ENCODE measurements at places on chromosomes 13 and 19.

- DNase-seq = peak; percentile 76
Observed at GRCh38 chr19:54172471-54173358, at the start of gene TMC4. Gene TMC4, minus strand, starts transcription at chr19:54173160. Its CDS starts 43 bp downstream, at chr19:54173117.

- DNase-seq = peak; percentile 72
Observed at GRCh38 chr13:94550062-94550738, 45.8 kb downstream of the TGDS start.

DNA sequence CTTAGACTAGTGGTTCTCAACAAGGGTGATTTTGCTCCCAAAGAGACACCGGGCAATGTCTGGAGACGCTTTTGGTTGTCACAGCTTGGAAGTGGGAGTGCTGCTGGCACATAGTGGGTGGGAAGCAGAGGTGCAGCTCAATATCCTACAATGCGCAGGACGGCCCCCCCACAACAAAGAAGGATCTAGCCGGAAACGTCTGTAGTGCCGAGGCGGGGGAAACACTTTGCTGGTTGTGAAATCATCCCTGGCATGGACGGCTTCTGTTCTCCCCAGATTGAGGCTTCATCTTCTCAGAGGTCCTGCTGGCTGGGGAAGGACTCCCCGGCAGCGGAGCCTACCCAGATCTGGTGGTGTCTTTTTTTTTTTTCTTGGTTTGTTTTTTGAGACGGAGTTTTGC, 13.4 kb upstream of the SYT5 start:
- no peak for DNase-seq

- no peak for DNase-seq
Observed at GRCh38 chr19:50551034-50551714, 17.1 kb downstream of the LRRC4B start.

GRCh38 chr13:21176982-21177284, 475 bp downstream of the MRPL57 start:
- peak; percentile 64 for DNase-seq

- DNase-seq = no peak
Observed at GRCh38 chr13:45200701-45201232, at the start of gene KCTD4. Gene KCTD4, minus strand, starts transcription at chr13:45201045. Its CDS starts 6,478 bp downstream, at chr13:45194567.

DNA sequence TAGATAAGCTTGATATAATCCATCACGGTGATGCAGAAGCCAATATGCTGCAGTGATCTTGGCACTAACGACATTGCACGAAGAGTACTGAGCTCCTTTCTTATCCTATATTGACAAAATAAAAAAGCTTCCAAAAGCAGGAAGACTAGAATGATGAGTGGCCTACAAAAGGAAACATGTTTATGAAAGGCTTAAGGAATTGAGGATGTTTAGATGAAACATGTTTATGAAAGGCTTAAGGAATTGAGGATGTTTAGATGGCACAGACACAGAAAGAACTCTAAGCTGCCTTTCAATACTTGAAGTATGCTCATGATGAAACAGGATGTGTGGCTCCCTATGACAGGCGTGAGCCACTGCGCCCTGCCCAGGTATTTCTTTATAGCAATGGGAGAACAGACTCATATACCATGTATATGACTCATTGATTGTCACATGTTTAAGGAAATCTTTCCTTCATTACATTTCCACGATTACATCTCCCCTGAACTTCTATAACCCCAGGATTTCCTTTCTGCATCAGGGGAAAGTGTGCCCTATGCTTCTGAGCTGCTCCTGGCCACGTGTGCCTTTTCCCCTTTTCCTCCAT, 690.8 kb upstream of the ARGLU1 start:
- no peak for DNase-seq

GRCh38 chr19:18223860-18224524, 2.2 kb downstream of the PDE4C start:
- no peak for DNase-seq

DNA sequence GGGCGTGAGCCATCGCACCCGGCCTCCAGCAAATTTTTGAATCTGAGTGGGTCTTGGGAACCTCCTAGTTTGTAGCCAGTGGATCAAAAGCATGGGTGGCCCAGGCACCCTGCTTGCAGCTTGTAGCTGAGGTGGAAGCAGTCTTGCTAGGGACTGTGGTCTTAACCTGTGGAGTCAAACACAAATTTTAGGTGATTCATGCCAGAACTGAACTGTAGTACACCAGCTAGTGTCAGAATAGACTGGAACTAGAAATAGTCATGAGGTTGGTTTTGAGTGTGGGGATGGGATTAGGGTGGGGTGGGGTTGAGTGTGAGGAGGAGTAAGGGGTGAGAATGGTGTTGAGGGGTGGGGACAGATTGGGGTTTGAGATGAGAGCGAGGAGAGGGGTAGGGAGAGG, 5.8 kb downstream of the LIM2 start:
- DNase-seq = no peak

DNA sequence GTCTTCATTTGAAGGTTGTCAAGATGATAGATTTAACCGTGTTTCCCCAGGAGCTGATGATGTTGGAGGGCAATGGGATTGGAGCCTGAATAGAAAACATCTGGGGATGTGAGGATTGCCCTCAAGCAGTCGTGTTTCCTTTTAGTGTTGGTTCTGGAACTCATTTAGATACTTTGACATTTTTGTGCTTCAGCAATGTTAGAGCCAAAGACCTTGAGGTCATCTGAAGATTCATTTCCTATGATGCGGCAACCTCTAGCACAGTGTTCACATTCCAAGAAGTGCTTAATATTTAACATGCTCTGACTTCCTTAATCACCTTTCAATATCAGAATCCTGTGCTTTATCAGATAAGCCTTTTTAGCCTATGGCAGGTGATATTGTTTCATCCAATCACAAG, 82.7 kb downstream of the SLC10A2 start:
- DNase-seq = no peak

DNA sequence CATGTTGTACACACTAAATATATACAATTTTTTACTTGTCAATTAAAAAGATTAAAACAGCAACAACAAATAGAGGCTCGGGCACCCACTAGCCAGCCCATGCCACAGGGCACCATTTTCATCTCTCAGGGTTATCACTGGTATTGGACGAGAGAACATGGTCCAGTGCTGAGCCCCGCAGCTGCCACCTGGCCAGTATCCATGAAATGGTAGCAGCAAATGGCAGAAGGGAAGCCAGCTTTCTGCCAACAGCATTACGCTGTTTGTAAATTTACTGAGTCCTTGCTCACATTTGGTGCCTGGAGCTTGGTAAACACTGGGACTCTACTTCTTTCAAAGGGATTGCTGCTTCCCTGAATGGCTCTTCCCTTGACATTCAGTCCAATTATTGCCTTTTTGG, 87.9 kb upstream of the WASF3 start:
- DNase-seq = peak; percentile 42

DNA sequence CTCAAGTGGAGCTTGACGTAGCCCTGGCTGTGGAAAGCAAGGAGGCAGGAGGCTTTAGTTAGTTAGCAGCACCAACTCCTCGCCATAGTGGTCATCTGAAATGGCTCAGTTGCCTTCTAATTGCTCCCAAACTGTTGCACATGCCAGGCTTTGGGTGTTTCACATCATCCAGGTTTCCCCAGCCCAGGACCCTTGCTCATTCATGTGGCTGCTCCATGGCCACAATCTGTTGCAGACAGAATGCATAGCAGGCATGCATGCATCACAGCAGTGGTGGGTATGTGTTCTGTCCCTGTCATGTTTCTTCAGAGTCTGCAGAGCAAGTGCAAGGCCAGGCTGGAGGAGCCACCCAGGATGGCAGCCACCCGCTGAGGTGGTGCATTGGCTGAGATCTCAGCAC, 407.6 kb downstream of the TSHZ3 start:
- DNase-seq = no peak

DNA sequence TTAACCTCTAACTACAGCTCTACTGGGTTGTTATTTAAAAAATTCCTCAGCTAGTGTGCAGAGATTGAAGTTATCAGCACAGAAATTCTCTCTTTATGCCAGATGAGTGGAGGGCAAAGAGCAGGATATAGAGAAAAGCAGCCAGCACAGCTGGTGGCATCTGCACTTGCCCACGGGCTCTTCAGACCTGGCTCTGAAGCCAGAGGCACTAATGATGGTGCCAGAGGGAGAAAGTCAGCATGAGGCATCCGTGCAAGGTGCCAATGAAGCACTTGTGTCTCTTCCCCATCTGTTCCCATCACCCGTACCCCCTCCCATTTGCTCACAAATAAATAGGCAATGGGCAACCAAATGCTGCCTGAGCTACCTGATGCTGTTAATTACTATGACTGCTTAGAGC, 138.9 kb downstream of the OLFM4 start:
- peak; percentile 13 for DNase-seq

DNA sequence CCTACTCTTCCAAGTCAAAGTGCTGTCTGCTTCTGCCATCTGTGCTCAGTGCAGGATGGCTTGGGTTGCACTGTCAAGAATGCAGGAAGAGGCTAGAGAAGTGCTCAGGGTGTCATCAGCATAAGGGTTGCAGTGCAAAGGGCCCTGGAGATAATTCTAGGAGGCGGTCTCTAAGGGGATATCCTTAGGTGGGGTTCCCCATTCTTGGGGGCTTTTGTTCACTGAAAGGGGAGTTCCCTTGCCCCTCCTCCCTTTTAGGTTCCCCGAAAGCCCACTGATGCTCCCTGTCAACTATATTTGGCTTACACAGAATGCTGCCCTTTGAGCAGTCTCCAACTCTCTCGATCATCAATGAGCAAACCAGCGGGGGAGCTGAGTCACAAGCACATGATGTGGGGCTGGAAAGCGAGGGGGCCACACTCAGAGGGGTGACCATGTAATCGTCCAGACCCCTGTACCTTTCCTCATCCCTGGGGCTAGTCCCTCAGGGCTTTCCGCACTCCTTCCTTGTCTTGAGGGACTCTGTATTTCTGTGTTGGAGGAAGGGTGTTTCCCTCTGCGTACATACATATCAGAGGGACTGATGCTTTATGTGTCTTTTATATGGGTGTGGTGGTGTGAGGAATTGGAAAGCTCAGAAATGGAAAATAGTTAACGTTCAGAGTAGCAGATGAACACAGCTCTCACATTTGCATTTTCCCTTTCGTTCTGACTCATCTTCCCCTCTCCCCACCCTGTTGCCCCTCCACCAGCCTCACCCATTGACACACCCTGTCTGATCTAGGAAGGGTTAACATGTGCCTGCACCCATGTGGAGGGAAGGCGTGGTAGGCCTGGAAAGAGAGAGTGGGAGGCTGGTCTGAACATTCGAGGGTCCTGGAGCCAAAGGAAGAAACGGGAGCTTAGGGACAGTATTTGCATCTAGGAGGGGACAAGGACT, 6.7 kb downstream of the ZBTB32 start:
- DNase-seq = no peak

DNA sequence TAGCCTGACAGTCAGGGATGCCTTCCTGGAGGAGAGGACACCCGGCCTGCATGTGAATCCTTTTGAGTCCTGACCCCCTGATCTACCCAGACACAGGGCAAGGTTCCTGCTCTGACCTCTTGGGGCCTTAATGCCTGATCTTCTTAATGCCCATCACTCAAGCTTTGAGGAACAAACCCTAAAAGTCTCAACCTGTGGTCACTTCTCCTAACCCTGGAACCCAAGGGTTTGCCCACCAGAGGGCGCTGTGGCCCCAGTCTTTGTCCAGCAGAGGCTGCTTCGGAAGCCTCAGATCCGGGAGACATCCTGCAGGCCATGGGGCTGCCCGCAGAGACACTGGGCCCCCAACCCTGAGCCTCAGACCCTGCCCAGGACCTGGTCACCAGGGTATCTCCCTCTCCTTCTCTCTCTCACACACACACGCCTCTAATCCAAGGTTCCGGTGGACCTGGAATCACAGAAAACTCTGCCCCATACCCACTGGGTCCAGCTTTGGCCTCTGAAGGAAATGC, 9.8 kb upstream of the DPF1 start:
- peak; percentile 58 for DNase-seq

DNA sequence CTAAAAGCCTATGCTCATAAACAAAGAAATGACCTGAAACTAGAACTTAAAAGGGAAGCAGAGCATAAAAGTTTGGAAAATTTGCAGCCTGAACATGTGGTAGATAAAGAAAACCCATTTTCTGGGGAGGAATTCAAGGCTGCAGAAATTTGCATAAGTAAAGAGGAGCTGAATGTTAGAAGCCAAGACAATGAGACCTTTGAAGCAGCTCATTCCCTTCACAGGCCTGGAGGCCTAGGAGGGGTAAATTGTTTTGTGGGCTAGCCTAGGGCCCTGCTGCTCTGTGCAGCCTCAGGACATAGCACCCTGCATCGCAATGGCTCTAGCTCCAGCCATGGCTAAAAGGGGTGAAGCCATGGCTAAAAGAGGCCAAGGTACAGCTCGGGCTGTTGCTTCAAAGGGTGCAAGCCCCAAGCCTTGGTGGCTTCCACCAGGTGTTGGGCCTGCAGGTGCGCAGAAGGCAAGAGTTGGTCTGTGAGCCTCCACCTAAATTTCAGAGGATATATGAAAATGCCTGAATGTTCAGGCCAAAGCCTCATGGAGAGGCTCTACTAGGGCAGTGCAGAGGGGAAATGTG, 38.3 kb downstream of the ZIC2 start:
- DNase-seq = no peak

DNA sequence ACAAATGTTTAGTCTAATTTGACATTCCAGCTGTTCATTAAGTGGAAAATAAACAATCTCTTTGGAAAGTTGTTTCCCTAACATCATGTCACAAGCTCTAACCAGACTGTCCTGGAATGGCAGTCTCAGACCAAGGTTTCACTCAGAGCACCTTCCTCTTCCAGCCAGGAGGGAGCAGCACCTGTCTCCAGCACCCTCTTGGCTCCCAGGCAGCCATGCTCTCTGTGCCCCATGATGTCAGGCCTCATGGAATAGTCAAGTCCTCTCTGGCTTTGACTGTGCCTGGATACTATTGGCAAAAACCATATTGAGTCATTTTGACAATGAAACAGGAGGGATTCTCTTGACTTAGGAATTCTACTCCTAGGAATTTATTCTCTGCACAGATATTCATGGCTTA, 171.4 kb downstream of the OXGR1 start:
- peak; percentile 13 for DNase-seq

GRCh38 chr19:33274663-33275558, 27.4 kb downstream of the CEBPA start:
- no peak for DNase-seq

GRCh38 chr13:90594681-90595080, 752.8 kb upstream of the MIR17HG start:
- DNase-seq = no peak

- DNase-seq = no peak
Observed at GRCh38 chr19:1171755-1172352, 2.2 kb downstream of the SBNO2 start.

- DNase-seq = no peak
Observed at GRCh38 chr13:110450016-110450900, 111.3 kb downstream of the RAB20 start.

DNA sequence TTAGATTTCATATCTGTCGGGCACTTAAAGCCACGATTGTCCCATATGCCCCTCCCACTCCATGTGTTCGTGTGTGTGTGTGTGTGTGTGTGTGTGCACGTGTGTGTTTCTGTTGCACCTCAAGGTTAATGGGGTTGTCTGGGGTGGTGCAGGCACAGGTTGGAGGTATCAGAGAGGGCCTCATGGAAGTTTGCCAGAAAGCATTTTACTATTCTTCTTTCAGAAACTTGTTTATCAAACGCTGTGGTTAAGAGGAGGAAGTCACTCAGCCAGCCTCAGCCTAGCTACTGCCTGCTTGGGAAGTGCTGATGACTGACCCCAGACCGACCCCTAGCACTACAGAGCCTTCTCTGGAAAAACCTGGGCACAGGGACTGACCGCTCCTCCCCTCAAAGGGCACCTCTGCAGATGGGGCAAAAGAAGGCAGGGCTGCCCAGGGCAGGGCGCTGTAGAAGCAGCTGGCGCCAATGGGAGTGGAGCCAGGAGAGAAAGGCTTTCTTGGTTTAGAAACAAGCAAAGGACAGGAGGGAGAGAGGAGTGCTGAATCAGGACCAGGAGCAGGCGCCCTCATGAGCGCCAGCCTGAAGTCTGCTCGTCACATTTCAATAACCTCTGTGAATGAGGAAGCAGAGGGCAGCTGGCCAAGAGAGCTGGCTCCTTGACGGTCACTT, 3.9 kb downstream of the SIAH3 start:
- no peak for DNase-seq

- DNase-seq = no peak
Observed at GRCh38 chr13:50375792-50376191, 360.5 kb downstream of the KCNRG start.
